ENCODE measurements at places on chromosomes 6 and 20.

DNA sequence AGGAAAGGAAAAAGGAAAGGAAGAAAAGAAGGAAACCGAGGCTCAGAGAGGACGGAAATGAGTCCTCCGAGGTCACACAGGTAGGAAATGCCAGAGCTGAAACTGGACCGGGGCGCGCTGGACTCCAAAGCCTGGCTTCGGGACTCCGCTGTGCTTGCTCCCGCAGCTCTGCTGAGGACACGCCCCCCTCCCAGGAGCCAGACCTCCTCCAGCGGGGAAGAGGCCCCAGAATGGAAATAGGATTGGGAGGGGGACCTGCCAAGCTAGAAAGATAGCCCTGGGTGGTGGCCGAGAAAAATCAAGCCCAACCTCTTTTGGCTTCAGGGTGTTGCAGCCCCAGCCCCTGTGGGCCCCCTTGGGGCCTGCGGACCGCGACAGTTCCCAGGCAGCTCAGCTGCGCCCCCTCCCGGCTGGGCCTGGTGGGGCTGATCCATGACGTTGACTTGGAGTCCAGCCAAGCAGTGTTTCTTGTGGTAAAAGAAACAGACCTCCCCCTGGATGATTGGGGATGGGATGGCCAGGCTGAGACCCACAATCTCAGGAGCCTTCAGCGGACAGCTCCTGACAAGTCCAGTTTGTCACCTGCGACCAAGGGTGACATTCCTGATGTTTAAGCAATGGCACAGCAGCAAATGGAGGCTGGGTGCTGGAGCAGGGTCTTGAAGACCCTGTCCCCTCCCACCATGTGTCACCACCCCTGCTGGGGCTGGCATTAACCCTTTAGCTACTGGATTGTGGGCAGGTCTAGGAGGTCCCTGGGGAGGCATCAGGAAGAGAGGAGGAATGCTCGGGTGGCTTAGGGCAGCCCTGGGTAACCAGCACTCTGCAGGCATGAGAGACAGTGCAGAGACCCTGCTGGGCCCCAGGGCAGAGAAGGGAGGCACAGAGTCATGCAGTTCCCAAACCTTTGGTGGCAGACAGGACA lies 55.4 kb downstream of the RIPOR3 start:
- DNase-seq = peak; percentile 88

GRCh38 chr6:154157706-154158105 lies 118.7 kb downstream of the OPRM1 start:
- DNase-seq = no peak

GRCh38 chr6:144295211-144295610 lies 10.1 kb downstream of the UTRN start:
- DNase-seq = no peak

GRCh38 chr20:10201321-10201870 lies 17.2 kb upstream of the SNAP25 start:
- DNase-seq = no peak

DNA sequence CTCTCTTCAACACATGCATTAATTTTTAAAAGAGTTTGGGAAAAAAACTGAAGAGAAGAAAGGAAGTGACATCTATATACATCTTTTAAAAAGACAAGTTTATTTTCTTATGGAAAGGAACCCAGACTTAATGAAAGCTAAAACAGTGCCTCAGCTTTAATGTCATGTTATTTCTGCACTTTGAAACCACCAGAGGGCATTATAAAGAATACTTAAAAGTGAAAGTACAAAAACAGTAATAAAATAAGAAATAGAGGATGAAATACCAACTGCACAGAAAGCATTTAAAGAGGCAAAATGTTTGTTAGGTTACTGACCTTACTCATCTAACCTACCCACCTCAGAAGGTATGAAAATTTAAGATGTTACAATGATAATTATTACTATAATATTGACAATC lies 98.8 kb downstream of the HUS1B start:
- peak; percentile 41 for DNase-seq

GRCh38 chr6:80921861-80922460 lies 815.5 kb downstream of the BCKDHB start:
- no peak for DNase-seq

- no peak for DNase-seq
Measured at GRCh38 chr6:89495961-89496535, 63.1 kb downstream of the ANKRD6 start.

DNA sequence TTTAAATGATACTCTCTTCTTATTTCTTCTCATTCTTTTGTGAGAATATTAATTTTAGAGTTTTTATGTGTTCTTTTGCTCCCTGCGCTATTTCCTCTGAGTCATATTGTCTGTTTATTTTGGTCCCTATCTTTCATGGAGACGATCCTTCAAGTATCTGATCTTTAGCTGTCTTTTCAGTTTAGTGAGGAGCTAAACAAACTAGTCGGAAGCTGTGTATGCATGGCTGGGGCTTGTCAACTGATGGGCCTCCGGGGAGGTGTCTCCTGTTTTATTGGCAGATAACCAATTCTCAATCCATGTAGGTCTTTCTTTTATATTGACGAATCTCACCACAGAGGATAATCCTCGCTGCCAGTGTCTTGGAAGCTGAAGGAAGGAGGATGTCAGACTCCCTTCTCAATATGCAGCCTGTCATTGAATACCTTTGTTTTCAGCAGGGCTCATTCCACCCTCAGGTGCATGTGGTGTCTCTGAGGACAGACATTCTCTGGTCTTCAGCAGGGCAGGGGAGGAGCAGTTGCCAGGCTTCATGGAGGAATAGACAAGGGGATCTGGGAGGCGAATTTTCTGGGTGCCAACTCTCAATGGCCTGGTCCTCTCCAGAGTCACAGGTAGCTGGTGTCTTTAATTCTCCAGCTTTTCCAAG lies 64.9 kb downstream of the RNF182 start:
- no peak for DNase-seq

- no peak for DNase-seq
Measured at GRCh38 chr20:60297649-60298048, 339.4 kb downstream of the CDH26 start.

DNA sequence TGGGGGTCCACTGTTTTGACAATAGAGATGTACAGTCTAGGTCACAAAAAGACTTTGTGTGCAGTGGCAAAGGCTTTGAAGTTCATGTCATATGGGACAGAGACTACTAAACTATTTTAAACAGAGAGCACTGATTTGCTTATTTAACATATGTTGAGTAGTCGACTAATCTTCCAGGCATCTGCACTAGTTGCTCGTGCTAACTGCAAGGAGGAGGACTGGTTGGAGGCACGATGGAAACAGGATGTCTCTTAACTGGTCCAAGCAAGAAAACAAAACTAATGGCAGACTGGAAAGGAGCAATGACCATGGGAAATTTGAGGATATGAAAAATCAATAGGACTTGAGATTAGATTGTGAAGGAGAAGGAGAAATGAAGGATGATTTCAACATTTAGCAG lies 28.5 kb upstream of the ERVFRD-1 start:
- DNase-seq = no peak

DNA sequence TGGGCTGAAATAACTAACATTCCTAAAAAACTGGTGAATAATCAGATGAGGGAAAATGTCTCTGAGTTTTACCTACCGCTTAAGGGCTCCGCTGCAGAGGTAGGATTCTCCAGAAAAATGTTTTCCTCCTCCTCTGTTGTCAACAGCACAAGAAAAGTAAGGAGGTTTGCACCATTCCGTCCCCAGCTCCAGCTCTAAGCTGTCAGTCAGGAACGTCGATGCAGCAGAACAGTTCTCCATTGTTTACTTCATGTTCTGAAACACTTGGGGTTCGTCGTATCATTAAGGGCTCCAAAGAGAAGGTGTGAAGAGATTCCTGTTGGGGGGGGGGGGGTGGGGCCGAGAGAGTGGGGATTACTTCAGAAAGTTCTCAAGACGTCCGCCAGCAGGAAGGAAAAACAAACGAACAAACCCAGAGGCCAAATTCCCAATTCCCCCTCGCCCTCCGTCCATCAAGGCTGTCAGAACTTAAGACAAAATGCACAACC lies 734 bp downstream of the MMS22L start:
- peak; percentile 30 for DNase-seq

DNA sequence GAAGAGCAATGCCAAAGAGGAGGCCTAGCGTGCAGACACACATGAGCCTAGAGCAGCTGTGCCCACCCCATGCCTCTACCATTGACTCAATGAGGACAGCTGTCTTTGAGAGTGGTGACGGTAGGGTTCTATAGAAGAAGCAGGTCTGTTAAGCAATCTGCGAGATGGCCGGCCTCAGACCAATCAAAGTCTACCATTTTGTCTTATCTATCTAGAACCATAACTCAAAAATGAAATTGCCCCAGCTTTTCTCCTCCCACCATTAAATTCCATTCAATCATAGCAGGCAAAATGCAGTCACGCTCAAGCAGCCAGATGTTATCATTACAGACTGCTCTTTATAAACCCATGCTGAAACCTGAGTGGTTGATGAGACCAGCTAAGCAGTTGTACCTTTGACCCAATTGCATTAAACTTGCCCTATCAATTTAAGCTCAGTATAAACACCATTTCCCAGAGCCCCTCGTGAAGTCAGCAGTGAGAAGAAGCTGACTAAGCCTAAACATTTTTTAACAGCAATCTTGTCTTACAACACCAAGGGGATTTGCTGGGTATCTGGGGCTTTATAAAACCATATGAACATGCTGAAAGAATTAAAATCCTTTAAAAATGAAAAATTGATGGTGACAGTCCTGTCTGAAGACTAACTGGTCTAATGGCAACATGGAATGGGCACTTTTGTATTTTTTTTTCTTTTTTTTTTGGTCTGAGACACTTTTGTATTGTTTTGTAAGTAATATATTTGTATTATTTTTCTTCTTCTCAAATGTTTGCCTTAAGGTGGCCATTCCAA lies 57.5 kb downstream of the FOXC1 start:
- no peak for DNase-seq

DNA sequence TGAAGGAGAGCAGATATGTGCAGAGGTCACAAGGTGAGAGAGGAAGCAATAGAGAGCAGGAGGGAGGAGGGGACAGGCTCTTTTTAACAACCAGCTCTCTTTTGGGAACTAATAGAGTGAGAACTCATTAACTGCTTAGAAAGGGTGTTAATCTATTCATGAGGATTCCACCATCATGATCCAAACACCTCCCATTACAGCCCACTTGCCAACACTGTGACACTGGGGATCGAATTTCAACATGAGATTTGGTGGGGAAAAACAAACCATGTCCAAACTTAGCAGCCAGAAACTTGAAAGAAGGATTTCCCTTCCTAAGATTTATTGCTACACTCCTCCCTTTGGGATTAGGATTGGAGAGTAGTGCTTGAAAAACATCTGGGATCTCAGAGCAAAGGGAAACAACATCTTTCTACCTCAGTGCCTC lies 135.5 kb upstream of the PLCB4 start:
- peak; percentile 37 for DNase-seq

DNA sequence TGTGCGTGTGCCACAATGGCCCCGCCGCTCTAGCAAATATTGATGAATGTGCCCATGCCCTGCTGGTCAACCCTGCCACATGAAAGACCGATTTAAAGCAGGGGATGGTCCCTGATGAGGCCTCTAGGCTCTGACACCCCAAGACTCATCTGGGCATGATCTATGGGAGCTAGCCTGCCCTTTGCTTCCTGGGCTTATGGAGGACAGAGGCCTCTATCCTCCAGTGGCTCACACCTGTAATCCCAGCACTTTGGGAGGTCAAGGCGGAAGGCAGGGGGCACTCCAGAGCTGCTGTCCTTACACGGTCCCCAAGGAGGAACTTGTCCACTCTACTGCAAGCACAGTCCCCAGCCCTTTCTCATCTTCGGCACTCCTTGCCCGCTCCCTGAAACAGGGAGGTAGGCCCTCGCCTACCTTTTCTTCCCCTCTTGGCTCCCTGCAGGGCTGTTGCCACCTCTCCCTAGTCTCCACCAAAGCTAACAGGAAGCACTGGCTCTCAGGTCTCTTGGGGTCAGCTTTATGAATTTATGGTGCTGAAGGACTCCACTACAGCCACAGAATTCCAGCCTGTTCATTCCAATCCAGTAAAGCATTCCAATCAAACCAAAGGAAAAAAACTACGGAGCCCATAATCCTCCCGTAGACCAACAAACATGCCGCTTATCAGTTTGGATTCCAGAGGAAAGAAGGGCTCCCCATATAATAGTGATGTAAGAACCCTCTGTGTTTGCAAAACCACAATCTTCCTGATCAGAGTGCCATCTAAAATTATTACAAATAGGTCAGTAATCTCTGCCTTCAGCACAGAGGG lies 48.7 kb upstream of the FOXQ1 start:
- peak; percentile 57 for DNase-seq

DNA sequence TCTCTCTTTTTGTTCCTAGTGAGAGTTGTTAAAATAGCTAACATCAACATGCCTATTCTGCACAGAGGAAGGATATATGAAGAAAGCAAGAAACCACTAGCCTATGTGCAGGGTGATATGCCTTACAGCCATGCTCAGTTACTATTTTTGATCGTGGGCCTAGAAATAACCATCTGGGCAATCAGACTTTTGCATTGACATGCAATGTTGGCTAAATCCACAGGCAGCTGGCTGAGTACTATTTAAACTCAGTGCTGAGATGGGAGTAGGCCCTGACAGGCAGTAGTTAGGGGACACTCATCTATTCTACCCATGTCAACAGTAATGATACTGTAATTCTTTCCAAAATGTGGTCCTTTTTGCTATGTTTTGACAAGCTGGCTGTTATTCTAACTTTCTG lies 89.6 kb downstream of the HDGFL1 start:
- DNase-seq = no peak

- no peak for DNase-seq
Measured at GRCh38 chr20:55160037-55160436, 684.6 kb downstream of the DOK5 start.

- DNase-seq = no peak
Measured at GRCh38 chr6:160167604-160168399, 46.2 kb downstream of the SLC22A1 start.

DNA sequence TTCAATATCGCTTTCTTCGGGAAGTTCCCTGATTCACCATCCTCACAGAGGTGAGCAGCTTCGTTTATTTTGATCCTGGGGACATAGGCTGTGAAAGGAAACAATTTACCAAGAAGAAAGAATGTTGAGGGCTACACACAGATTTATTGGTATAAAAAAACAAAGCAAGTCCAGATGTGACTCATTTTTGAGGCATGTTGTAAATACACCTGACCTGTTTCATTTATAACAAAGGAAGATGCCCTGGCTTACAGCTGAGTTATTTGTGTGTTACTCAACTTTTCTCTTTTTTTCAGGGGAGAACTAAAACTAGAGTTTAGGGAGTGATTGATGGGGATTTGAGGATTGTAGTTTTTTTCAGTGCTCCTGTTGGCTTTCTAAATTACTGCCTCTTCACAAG lies 489.5 kb downstream of the CBLN4 start:
- no peak for DNase-seq
